ENCODE measurements at places on chromosomes 4 and X.

GRCh38 chr4:111562826-111563225 lies 582.4 kb upstream of the FAM241A start:
- DNase-seq = peak; percentile 83

DNA sequence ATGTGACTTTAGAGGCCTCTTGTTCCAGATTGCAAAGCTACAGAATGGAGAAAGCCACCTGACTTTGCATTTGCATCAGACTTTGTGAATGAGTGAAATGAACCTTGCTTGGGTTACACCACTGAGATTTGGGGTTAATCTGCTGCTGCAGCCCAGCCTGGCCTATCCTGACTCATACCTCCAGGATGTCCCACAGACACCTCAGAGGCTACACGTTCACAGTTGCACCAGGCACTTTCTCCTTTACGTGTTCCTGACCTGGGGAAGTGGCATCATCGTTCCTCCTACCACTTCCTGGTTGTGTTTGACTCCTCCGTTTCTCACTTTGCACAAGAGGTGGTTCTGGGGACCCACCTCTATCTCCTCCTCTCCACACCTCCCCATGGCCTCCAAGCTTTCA lies 9.2 kb upstream of the SORCS2 start:
- DNase-seq = no peak

GRCh38 chr4:6955261-6955911 lies 45.8 kb downstream of the TBC1D14 start:
- DNase-seq = peak; percentile 58

GRCh38 chrX:17521871-17522693 lies 147.1 kb downstream of the NHS start:
- DNase-seq = peak; percentile 69

DNA sequence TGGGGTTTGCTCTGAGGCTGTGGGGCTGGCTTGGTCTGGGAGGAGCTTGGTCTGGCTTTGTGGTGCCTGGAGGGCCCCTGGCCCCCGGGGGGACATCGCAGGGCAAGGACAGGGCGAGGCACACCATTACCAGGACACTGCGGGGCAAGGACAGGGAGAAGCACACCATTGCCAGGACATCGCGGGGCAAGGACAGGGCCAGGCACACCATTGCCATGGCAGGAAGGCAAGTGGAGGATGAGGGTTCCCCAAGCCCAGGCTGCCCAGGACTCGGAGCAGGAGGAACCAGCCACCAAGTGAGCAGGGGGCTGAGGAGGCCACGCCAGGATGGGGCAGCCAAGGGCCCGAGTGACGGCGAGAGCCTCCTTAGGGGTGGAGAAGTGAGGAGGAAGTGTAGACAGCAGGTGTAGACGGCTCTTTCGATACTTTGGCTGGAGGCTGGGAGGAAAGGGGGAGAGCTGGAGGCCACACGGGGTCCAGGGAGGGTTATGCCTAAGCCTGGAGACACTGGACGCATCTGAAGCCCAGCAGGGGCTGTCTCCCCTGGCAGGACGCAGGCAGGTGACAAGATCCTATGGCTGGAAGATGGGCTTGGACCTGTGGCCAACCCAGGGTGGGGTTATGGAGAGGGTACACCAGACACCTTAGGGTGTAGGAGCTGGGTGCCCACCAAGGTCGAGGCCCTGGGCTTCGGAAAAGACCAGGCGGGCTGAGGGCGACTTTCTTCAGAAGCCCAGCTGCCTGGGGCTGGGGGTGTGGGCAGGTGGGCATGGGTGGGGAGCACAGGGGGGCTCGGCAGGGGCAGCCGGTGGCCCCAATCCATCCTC lies 7.3 kb downstream of the NKX1-1 start:
- DNase-seq = no peak

Measured in PC-3 (cell line).